GM12892 (cell line): ENCODE measurements at places on chromosomes 3 and 15.

DNA sequence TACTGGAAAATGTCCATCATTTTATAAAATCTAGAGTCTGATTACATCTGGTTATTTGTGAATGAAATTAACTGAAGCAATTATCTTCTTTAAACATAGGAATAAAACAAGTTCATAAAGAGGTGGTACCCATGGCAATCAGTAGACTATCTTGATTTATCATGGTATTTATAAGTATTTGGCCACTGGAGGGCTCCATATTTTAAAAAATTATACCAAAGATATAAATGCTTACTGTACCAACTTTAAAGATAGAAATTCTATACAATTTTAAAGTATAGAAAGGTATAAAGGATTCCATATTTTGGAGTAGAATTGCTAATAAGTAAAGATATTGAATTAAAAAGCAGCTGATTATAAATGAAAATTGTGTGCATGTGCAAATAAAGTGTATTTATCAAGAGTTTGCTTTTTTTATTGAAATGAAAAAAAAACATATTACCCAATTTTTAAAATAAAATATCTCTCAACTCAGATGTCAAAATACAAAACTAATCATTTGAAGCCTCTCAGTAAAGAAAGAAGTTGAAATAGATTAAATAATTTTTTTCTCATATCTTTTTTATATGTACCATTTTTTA is 105.3 kb downstream of the BBX start:
- no peak for DNase-seq

GRCh38 chr3:20857636-20858035 is 671.6 kb upstream of the SGO1 start:
- no peak for DNase-seq

DNA sequence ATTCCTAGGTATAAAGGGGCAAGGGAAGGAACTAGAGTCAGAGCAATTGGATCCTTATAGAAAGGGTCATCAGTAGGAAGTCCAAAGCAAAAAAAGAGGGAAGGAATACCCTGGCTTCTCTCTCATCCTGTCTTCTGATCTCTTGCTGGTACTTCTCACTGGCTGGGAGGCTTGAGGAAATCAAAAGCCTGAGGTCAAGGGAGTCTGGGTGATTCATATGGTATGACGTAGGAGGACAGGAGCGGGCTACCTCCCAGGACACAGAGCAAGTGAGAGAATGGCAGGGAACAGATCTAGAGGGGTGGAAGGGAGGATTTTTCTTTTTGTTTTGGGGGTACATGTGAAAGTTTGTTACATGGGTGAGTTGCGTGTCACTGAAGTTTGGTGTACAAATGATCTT is 76.0 kb downstream of the CFAP20DC start:
- DNase-seq = no peak

- no peak for DNase-seq
These were observed 89.1 kb downstream of the WDR49 start for GRCh38 chr3:167564612-167565011.

DNA sequence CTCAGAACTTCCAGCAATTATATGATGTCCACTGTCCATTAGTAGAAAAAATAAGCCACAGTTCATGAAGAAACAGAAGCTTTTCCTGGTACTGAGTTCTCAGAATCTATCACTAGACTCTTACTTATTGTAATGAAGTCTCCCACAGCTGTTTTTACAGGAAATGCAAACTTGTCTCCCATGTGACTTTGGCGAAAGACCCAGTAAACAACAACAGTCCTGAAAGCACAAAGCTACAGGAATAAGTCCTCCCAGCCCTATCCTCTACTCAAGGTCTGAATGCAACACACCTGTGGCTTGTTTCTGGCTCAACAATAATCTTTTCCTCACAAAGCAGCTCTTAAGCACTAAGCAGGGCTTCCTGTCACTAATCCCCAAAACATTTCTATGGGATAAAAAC is 55.9 kb downstream of the EOMES start:
- DNase-seq = no peak

- DNase-seq = no peak
These were observed 51.2 kb downstream of the HMCES start for GRCh38 chr3:129329858-129330257.

- no peak for DNase-seq
These were observed 1.2 kb downstream of the GNAI2 start for GRCh38 chr3:50237133-50237651.

DNA sequence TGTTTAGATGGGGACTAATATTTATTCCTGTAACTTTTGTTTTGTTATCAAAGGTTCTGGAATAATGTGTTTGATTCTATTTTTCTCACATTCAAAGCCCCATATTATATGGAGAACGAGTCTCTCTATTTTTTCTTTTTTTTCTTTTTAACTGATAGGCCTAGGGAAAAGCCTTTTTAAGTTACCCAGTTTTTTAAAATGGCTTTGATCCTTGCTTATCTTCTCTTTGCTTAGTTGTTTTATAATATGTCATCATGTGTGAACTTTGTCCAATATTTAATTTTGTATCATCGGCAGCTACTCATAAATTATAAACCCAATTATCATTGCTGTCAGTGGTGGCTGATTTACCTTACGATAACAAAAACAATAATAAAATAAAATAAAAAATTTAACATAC is 610.3 kb upstream of the BCHE start:
- no peak for DNase-seq

DNA sequence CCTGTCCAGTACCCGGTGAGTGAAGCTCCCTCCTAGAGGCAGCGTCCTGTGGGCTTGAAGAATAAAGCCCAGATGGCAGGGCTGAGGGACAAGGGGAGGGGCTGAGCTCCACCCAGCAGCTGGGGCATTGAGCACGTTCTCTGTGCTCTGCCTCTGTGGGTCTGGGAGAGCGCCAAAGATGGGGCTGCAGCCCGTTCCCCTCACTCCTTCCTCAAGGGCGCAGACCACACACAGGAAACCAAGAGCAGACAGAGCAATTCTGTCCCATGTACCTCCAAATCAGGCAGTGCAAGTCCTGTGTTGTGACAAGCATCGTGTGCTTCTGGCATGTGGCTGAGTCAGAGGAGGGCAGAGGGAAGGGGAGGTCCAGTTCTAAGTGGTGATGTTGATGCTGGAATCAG is 15.7 kb upstream of the KIF23 start:
- no peak for DNase-seq
